Calu3 (cell line): ENCODE measurements at places on chromosomes 16 and 17. TPM values are rescaled to one million over a fixed set of nuclear protein-coding genes. Genes with fewer than 3 reads are reported as not detected.

- no peak overlapping the region for H3K27ac ChIP-seq
- H3K27me3 ChIP-seq: peaks cover 19% of the 10 kb centered on the region
- H3K36me3 ChIP-seq: no peaks in the 10 kb centered on the region
- H3K4me3 ChIP-seq: no peak overlapping the region
Measured at GRCh38 chr17:43790311-43790940, 10.2 kb downstream of the CFAP97D1 start.

The KRTAP2-3 gene
- total RNA-seq: 9.4 and 18.2 TPM in 2 replicates

The MRM3 gene
- total RNA-seq: 15.0 and 15.2 TPM in 2 replicates

- no peak overlapping the region for H3K4me3 ChIP-seq
- DNase-seq: no peak
- no peak overlapping the region for H3K27ac ChIP-seq
- no peaks in the 10 kb centered on the region for H3K4me1 ChIP-seq
- H3K36me3 ChIP-seq: no peaks in the 10 kb centered on the region
Measured at GRCh38 chr16:84302111-84302954, 7.7 kb downstream of the WFDC1 start.

DNA sequence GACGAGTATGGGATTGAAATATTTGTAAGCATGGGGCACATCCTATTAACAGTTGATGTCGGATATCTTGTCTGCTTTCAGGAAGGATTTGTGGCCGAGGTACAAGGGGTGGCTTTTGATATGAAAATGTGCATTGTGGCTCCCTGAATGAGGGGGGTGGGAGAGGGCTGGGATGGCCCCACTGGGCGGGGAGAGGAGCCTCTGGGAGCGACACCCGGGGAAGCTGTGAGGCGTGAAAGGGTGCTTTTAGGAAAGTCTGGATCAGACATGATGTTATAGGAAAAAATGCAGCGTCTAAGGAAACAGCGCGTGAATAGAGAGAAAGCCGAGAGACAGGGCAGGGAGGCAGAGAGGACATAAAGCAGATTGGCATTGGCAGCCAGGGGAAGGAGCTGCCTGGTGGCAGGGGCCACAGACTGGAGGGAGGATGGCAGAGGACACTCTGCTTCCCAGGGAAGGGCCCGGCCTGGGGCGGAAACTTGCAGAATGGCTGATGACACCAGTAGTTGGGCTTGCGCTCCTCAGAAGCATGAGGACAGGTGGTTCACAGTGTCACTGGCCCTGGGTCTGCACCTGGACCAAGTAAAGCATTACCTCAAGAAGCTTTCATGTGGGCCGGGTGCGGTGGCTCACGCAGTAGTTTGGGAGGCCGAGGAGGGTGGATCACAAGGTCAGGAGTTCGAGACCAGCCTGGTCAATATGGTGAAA is 95.7 kb downstream of the NTN1 start:
- DNase-seq: no peak
- H3K36me3 ChIP-seq: no peaks in the 10 kb centered on the region
- H3K4me1 ChIP-seq: no peaks in the 10 kb centered on the region
- H3K27me3 ChIP-seq: peaks cover 46% of the 10 kb centered on the region
- H3K4me3 ChIP-seq: no peak overlapping the region
- H3K27ac ChIP-seq: no peak overlapping the region

- H3K4me3 ChIP-seq: no peak overlapping the region
- no peak overlapping the region for H3K27ac ChIP-seq
- no peaks in the 10 kb centered on the region for H3K4me1 ChIP-seq
- H3K27me3 ChIP-seq: no peaks in the 10 kb centered on the region
Measured at GRCh38 chr16:72468582-72468981, 296.6 kb upstream of the PMFBP1 start.

DNA sequence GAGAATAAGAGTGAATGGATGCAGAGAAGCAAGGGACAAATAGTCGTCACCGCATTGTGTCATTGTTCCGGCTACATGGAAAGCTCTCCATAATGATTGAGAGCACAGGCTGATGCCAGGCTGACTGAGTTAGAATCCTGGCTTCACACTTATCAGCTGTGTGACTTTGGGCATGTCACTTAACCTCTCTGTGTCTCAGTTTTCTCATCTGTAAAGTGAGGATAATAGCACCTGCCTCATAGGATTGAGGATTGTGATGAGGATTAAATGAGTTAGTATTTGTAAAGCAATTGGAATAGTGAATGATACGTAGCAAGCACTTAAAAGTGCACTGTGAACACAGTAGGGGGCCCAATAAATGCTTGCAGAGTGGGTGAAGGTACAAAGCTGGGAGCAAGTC is 45.7 kb upstream of the LYRM9 start:
- no peaks in the 10 kb centered on the region for H3K36me3 ChIP-seq
- DNase-seq: no peak
- peaks cover 72% of the 10 kb centered on the region for H3K27me3 ChIP-seq

DNA sequence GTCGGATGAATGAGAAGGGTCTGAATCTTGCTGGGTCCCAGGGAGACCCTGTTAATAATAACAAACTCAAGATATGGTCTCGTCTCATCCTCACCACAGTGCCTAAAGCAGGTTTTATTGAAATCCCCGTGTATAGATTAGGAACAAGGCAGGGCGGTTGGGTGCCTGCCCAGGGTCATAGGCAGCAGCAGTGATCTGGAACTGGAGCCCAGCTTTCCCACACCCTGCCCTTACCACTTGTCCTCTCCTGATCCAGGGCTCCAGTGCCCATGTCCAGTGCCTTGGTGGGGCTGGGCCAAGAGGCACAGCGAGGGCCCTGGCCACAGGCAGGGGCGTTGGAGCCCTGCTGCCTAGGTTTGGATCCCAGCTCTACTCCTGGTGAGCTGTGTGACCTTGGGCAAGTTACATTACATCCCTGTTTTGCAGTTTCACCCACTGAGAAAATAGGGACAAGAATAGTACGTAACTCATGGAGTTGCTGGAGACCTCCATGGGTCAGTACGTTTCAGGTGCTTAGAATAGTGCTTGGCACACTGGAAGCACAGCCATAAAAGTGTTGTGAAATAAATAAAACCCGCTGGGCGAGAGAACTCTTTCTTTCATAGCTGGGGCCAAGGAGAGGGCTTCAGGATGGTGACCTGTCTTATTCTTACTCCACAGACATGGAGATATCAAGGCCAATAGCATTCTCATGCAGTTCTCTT is 13.9 kb downstream of the SOCS3 start:
- no peak for DNase-seq
- H3K27ac ChIP-seq: no peak overlapping the region
- no peaks in the 10 kb centered on the region for H3K27me3 ChIP-seq
- H3K4me1 ChIP-seq: peaks cover 66% of the 10 kb centered on the region
- H3K36me3 ChIP-seq: peaks cover 30% of the 10 kb centered on the region

DNA sequence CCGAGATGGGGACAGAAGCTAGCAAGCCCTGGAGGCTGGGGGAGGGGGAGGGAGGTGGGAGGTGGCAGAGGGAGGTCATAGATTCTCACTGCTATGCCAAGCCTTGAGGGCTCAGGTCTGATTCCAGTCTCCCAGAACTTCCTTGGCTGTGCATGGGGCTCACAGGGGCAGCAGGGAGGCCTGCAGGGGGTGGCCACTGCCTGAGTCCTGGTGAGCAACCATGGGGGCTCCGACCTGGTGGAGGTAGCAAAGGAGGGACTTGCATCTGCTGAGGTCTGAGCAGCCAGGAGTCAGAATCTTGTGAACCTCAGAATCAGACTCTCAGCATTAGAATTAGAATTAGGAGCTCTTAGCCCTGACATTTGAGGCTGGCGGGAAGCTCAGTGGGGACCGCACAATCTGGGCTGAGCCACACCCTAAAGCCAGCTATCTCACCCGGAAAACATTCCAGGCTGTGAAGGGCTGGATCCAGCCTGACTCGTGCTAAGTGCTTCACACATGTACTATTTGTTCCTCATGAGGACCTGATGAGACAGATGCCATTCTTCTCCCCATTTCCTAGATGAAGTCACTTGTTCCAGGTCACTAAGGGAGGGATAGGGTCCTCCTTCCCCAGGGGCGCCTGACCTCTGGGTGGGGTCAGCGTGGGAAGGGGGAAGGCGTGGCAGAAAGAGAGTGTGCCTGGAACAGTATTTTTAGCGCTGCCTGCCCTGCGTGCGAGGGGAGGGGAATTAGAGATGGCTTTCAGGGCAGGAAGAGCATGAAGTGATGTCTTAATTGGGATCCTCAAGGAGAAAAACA is 17.3 kb upstream of the KCNJ12 start:
- H3K36me3 ChIP-seq: no peaks in the 10 kb centered on the region
- H3K4me3 ChIP-seq: no peak overlapping the region
- H3K27me3 ChIP-seq: peaks cover 20% of the 10 kb centered on the region

The ROGDI gene
- total RNA-seq: 17.9 and 20.8 TPM in 2 replicates

The C16orf92 gene
- not detected in 2 replicates for total RNA-seq

The LCAT gene
- 14.7 and 15.2 TPM in 2 replicates for total RNA-seq

DNA sequence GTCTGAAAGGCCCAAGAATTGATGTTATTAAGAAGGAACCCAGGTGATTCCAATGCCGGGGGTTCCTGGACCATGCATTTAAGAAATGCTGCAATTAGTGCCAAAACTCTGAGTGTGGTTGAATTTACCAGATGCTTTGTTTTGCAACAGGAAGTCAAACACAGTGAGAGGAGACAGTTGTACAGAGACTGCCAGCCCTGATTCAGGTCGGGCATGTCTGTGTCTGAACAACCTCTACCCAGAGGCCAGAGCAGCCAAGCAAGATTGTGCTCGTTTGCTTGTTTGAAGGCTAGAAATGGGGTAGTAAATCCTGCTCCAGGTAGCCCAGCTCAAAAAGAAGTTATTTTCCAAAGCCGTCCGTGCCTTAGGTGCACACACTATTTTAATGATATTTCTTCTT is 412.4 kb upstream of the ERCC4 start:
- H3K27me3 ChIP-seq: no peaks in the 10 kb centered on the region
- no peaks in the 10 kb centered on the region for H3K4me1 ChIP-seq
- H3K36me3 ChIP-seq: no peaks in the 10 kb centered on the region
- no peak overlapping the region for H3K4me3 ChIP-seq

- no peak overlapping the region for H3K4me3 ChIP-seq
- no peaks in the 10 kb centered on the region for H3K27me3 ChIP-seq
- H3K36me3 ChIP-seq: no peaks in the 10 kb centered on the region
- no peak for DNase-seq
- H3K4me1 ChIP-seq: no peaks in the 10 kb centered on the region
- no peak overlapping the region for H3K27ac ChIP-seq
Measured at GRCh38 chr16:79097771-79098170, 502.8 kb downstream of the MAF start.

DNA sequence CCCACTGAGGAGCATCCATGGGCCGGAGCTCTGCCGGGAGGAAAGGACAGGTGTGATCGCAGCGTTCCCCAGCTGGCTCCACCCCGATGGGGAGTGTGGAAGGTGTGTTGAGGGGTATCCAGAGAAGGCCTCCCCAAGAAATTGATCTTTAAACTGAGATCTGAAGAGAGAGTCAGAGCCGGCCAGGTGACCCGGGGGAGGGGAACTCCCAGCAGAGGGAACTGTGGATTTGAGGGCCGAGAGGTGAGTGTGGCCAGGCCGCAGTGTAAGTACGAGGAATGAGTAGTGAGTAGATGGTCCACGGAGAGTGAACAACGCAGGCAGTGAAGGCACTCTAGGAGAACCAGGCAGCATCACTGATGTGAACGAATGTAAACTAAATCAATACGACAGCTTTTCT is 80.2 kb downstream of the RPTOR start:
- no peak overlapping the region for H3K27ac ChIP-seq
- peaks cover 29% of the 10 kb centered on the region for H3K4me1 ChIP-seq
- H3K4me3 ChIP-seq: peak overlapping the region; percentile 3
- H3K27me3 ChIP-seq: no peaks in the 10 kb centered on the region

The GAST gene
- total RNA-seq: not detected in 2 replicates

The JPH3 gene
- total RNA-seq: 0.57 and 1.2 TPM in 2 replicates

The ABCA8 gene
- total RNA-seq: not detected in 2 replicates

- H3K4me1 ChIP-seq: peaks cover 17% of the 10 kb centered on the region
- H3K27me3 ChIP-seq: no peaks in the 10 kb centered on the region
- peak overlapping the region; percentile 88 for H3K27ac ChIP-seq
- H3K36me3 ChIP-seq: peaks cover 69% of the 10 kb centered on the region
- peak overlapping the region; percentile 90 for H3K4me3 ChIP-seq
- peak; percentile 98 for DNase-seq
Measured at GRCh38 chr16:2858245-2859025, 465 bp upstream of the PRSS22 start.

GRCh38 chr16:27737513-27737912 is 187.6 kb downstream of the KATNIP start:
- no peak overlapping the region for H3K27ac ChIP-seq
- no peak overlapping the region for H3K4me3 ChIP-seq
- no peaks in the 10 kb centered on the region for H3K4me1 ChIP-seq
- no peaks in the 10 kb centered on the region for H3K27me3 ChIP-seq
- peaks cover 8% of the 10 kb centered on the region for H3K36me3 ChIP-seq

GRCh38 chr17:35433075-35433894 is 985 bp upstream of the SLFN12 start:
- no peaks in the 10 kb centered on the region for H3K27me3 ChIP-seq
- no peak overlapping the region for H3K4me3 ChIP-seq
- DNase-seq: peak; percentile 84
- peaks cover 3% of the 10 kb centered on the region for H3K36me3 ChIP-seq

GRCh38 chr17:7706631-7707354 is 1.8 kb downstream of the EFNB3 start:
- peaks cover 83% of the 10 kb centered on the region for H3K27me3 ChIP-seq
- DNase-seq: no peak

DNA sequence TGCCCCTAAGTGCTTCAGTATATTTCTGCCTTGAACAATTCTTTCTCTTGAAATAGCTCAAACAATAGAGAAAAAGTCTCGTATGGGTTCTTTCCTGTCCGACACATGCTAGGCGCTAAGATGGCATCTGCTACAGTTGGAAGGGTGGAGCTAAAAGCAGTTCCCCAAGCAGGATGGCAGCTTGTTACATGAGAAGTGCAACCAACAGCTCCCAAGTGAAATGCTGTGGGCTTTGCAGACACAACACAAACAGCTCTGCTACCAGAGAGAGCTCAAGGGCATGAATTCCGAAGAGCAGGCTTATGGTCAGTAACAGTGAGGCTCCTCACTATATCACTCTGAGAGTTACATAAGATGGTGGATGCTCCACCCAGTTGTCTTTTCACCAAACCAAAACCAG is 83.8 kb downstream of the VPS53 start:
- DNase-seq: no peak
- no peak overlapping the region for H3K27ac ChIP-seq
- no peaks in the 10 kb centered on the region for H3K27me3 ChIP-seq
- peaks cover 5% of the 10 kb centered on the region for H3K36me3 ChIP-seq
- H3K4me3 ChIP-seq: no peak overlapping the region

DNA sequence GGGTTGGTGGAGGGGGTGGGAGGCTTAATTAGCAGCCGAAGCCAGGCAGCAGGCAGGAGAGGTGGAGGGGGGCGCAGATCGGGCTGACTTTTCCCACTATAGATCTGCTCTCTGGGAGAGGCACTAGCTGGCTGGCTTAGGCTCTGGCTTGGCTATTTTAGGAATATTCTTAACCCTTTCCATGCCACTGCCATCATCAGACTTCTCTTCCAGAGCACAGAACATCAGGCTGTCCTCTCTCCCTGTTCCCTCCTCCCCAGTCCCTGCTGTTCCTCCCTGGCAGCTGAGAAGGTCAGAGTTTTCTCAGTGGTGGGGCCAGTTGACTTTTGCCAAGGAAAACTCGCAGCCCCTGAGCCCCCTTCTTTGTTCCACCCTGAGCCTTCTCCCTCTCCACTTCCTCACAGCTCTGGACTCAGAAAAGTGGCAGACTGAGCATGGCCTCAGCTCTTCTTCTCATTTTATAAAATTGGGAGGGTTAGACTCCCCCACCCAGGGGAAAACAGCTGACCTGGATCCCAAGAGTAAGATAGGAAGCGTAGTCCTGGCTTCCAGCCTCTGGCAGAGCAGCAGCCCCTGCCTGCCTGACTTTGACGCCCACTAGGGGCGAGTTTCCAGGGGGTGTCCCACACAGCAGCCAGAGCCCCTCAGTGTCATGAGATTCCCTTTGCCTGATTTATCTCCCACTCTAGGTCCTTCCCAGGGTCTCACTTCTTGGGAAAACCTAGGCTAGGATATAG is 9.9 kb upstream of the C1QL1 start:
- DNase-seq: no peak
- peaks cover 32% of the 10 kb centered on the region for H3K4me1 ChIP-seq
- H3K36me3 ChIP-seq: no peaks in the 10 kb centered on the region
- H3K4me3 ChIP-seq: no peak overlapping the region

The MFAP4 gene
- total RNA-seq: not detected in 2 replicates
